Endodermal cell (in vitro differentiated cells): ENCODE measurements at places on chromosomes 13 and 19. TPM values are rescaled to one million over a fixed set of nuclear protein-coding genes. Genes with fewer than 3 reads are reported as not detected.
A peak's percentile ranks its signal among the peaks of the same experiment; 100 is the strongest.

ICAM5 gene
- total RNA-seq, result 0.18 to 11.5 TPM (median 0.53 TPM) in 3 replicates

DIRAS1 gene
- 8.4 and 8.7 TPM in 2 replicates for total RNA-seq

WDR62 gene
- total RNA-seq, result 20.8 and 23.5 TPM in 2 replicates

UBE2L5 gene
- total RNA-seq, result not detected in 3 replicates

KLF1 gene
- 0.86 and 1.0 TPM in 2 replicates for total RNA-seq

IGSF23 gene
- not detected in 2 replicates for total RNA-seq

APOC4 gene
- not detected in 2 replicates for total RNA-seq

RASAL3 gene
- not detected in 2 replicates for total RNA-seq

TMEM190 gene
- 1.2 and 1.4 TPM in 2 replicates for total RNA-seq

LRRC8E gene
- 3.4 and 3.5 TPM in 2 replicates for total RNA-seq

- H3K4me1 ChIP-seq, result no peaks in the 10 kb centered on the region
- no peak overlapping the region for H3K27ac ChIP-seq
- no peaks in the 10 kb centered on the region for H3K36me3 ChIP-seq
- no peak for DNase-seq
- no peak overlapping the region for H3K4me3 ChIP-seq
These were observed 82.4 kb upstream of the DACH1 start for GRCh38 chr13:71949441-71949840.

GRCh38 chr19:11481534-11482383 lies 913 bp upstream of the ELAVL3 start:
- H3K4me1 ChIP-seq, result no peaks in the 10 kb centered on the region
- no peaks in the 10 kb centered on the region for H3K36me3 ChIP-seq
- H3K27ac ChIP-seq, result no peak overlapping the region
- peaks cover 64% of the 10 kb centered on the region for H3K27me3 ChIP-seq
- H3K4me3 ChIP-seq, result no peak overlapping the region
- DNase-seq, result peak; percentile 95

GRCh38 chr13:94234738-94235137 lies 244.7 kb downstream of the DCT start:
- DNase-seq, result no peak
- H3K4me3 ChIP-seq, result no peak overlapping the region
- H3K27me3 ChIP-seq, result no peaks in the 10 kb centered on the region

DNA sequence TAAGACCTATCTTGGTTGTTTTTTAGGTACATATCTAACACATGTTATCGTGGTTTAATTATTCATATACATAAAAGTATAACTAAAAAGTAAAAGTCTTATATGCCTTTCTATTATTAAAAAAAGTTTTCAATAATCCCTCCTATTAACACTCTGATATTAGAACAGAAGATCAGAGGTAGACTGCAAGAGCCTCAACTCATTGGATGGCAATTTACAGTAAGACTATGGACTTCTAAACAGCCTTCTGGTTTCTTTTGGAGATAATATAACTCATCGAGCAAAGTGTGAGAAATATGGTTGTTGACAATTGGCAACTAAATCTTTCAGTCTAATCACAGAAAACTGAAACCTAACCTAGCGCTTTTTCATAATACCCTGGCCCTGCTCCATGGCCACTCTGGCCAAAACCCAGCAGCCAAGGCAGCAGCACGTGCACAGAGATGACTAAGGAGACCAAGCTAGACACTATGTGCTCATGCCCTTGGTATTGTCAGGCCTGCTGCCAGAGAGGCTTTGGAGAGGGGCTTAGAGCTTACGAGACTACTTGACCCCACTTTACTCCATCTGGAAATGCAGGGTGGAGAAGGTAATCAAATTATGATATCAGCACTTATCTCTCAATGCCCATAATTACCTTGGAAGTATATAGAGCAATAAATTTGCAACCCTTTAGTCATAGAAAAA lies 40.6 kb upstream of the EEF1AKMT1 start:
- H3K36me3 ChIP-seq, result peaks cover 34% of the 10 kb centered on the region
- H3K4me1 ChIP-seq, result peaks cover 5% of the 10 kb centered on the region
- H3K27me3 ChIP-seq, result no peaks in the 10 kb centered on the region
- DNase-seq, result no peak
- H3K4me3 ChIP-seq, result no peak overlapping the region

DNA sequence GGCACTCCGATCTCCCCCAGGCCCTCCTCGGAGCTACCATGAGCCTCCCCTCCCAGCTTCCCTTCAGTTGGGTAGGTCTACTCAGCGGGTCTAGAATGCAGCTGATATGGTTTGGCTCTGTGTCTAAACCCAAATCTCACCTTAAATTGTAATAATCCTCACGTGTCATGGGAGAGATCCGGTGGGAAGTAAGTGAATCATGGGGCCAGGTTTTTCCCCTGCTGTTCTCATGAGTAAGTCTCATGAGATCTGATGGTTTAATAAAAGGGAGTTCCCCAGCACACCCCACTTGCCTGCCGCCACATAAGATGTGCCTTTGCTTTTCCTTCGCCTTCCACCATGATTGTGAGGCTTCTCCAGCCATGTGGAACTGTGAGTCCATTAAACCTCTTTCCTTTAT lies 14.5 kb upstream of the DOCK9 start:
- H3K27me3 ChIP-seq, result no peaks in the 10 kb centered on the region
- no peaks in the 10 kb centered on the region for H3K4me1 ChIP-seq
- H3K4me3 ChIP-seq, result no peak overlapping the region
- H3K36me3 ChIP-seq, result no peaks in the 10 kb centered on the region
- no peak overlapping the region for H3K27ac ChIP-seq

GRCh38 chr13:28820099-28821051 lies at the start of gene MTUS2:
TSS of gene MTUS2 (plus strand) at chr13:28820339.
- peak; percentile 83 for DNase-seq
- H3K27me3 ChIP-seq, result peaks cover 54% of the 10 kb centered on the region
- no peaks in the 10 kb centered on the region for H3K4me1 ChIP-seq
- no peaks in the 10 kb centered on the region for H3K36me3 ChIP-seq
- peak within 1 kb of the TSS; percentile 79 for H3K4me3 ChIP-seq
- H3K27ac ChIP-seq, result no peak within 1 kb of the TSS

DNA sequence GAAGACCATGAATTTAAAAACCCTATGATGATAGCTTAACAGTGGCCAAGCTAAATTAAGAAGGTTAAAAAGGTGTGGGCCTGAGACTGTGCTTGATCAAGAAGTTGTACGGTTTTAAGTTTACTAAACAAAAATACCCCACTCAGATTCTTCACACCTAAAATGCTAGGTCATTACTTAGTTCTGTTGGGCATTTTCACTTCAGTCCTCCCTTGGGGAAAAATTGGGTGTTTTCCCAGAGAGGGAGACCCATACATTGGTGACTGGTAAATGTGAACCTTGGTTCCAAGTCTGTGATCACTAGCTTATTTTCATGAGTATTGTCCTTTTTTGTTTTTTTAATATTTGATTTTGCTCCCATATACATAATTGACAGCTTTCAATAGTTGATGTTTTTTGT lies 44.4 kb downstream of the MTUS2 start:
- no peak overlapping the region for H3K27ac ChIP-seq
- H3K4me3 ChIP-seq, result no peak overlapping the region
- no peaks in the 10 kb centered on the region for H3K27me3 ChIP-seq
- H3K4me1 ChIP-seq, result no peaks in the 10 kb centered on the region
- no peaks in the 10 kb centered on the region for H3K36me3 ChIP-seq

DNA sequence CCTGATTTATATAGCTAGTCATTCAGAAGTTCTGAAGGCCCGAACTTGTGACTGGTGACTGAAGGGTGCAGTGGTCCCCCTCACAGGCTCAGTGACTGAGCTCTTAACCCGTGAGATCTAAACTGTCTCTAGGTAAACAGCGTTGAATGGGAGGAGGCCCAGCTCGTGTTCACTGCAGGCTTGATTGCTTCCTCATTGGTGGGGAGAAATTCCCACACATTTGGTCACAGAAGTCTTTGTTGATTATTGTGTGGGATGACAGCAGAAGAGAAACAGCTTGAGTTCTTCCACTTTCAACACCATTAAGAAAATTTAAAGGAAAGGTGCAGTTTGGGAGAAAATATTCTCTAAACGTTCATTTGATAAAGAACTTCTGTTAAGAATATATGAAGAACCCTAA lies 1178.0 kb downstream of the UQCRFS1 start:
- no peak overlapping the region for H3K4me3 ChIP-seq
- no peak for DNase-seq
- no peak overlapping the region for H3K27ac ChIP-seq
- H3K36me3 ChIP-seq, result no peaks in the 10 kb centered on the region

- no peaks in the 10 kb centered on the region for H3K36me3 ChIP-seq
- H3K4me3 ChIP-seq, result no peak overlapping the region
- no peak for DNase-seq
- no peak overlapping the region for H3K27ac ChIP-seq
- peaks cover 7% of the 10 kb centered on the region for H3K27me3 ChIP-seq
These were observed 52.6 kb downstream of the RGCC start for GRCh38 chr13:41509971-41510370.

- no peaks in the 10 kb centered on the region for H3K27me3 ChIP-seq
- no peak for DNase-seq
- H3K4me3 ChIP-seq, result peak overlapping the region; percentile 46
- no peak overlapping the region for H3K27ac ChIP-seq
These were observed 82.7 kb downstream of the FOXO1 start for GRCh38 chr13:40583738-40584137.

- no peaks in the 10 kb centered on the region for H3K27me3 ChIP-seq
- peaks cover 5% of the 10 kb centered on the region for H3K4me1 ChIP-seq
- H3K36me3 ChIP-seq, result no peaks in the 10 kb centered on the region
- no peak for DNase-seq
These were observed 375.7 kb upstream of the SPRY2 start for GRCh38 chr13:80716610-80717081.

GRCh38 chr19:33400856-33401682 lies 27.6 kb downstream of the CEBPG start:
- H3K4me3 ChIP-seq, result no peak overlapping the region
- DNase-seq, result no peak
- H3K4me1 ChIP-seq, result peaks cover 4% of the 10 kb centered on the region
- H3K27me3 ChIP-seq, result no peaks in the 10 kb centered on the region
- no peak overlapping the region for H3K27ac ChIP-seq
- H3K36me3 ChIP-seq, result no peaks in the 10 kb centered on the region

DNA sequence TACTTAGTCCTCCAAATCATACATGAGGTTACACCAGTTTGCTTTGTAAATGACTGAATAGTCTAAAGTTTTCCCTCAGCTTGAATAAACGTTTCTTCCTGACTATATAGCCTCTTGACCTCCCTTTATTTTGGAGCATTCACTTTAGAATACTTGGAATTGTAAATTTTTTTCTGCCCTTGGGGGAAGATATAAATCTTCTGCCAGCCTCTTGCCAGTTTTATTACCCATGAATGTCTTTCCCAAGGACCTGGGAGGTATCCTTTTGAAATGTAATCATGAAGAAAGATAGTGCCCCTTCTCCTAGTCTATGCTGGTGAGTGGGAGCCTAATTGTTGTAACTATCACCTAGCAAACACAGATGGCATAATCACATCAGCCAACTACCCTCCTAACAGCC lies 2033.9 kb upstream of the PCDH20 start:
- no peak for DNase-seq
- H3K36me3 ChIP-seq, result peaks cover 3% of the 10 kb centered on the region
- H3K27me3 ChIP-seq, result no peaks in the 10 kb centered on the region

DNA sequence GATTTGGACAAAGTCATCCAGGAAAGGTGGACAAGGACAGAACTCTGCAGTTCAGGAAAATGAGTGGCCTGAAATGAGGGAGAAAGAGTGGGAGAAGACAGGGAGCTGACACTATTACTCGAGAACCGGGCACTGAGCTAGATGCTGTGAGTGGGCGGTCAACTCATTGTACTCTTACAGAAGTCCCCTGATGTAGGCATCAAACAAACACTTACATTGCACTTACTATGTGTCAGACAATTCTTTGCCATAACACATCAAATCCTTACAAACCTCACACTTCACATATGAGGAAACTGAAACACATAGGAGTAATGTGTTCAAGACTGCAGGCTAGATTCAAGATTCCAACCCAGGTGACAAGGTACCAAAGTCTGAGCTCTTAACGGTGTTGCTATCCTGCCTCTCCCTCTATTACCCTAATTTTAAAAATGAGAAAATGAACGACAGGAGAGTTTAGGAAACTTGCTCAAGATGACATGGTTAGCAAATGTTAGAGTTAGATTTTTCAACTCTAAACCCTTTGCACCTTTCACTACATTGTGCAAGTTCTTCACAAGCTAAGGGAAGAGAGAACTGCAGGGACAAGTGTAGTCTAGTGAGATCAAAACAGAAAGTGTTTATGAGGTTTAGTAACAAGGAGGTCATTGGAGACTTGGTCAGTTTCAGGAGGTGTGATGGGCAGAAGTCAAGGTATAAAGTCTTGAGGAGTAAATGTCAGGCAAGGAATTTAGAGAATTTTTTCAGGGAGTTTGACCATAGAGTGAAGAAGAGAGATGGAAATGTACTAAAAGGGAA lies 4.9 kb upstream of the MEDAG start:
- H3K36me3 ChIP-seq, result no peaks in the 10 kb centered on the region
- H3K27me3 ChIP-seq, result peaks cover 59% of the 10 kb centered on the region
- H3K27ac ChIP-seq, result no peak overlapping the region

GRCh38 chr13:52896827-52897659 lies 48.6 kb upstream of the PCDH8 start:
- peak; percentile 90 for DNase-seq
- H3K27ac ChIP-seq, result peak overlapping the region; percentile 72
- H3K4me1 ChIP-seq, result no peaks in the 10 kb centered on the region
- H3K27me3 ChIP-seq, result peaks cover 80% of the 10 kb centered on the region
- no peaks in the 10 kb centered on the region for H3K36me3 ChIP-seq
- H3K4me3 ChIP-seq, result no peak overlapping the region

GRCh38 chr13:35675651-35676050 lies 199.2 kb upstream of the MAB21L1 start:
- H3K4me3 ChIP-seq, result no peak overlapping the region
- no peak overlapping the region for H3K27ac ChIP-seq
- no peaks in the 10 kb centered on the region for H3K4me1 ChIP-seq
- no peak for DNase-seq
- no peaks in the 10 kb centered on the region for H3K27me3 ChIP-seq

DNA sequence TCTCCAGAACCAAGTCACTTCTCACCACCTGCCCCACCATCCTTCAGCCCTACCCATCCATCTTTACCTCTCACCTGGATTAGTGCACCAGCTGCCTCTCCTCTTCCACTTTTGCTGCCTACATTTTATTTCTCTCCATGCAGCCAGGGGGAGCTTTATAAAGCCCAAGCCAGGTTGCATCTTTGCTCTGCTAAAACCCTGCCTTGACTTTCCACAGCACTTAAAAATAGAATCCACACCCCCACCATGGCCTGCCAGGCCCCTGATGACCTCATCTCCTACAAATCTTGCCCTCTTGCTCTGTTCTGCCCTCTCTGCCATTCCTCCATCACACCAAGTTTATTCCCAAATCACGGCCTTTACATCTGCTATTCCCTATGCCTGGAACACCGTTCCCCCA lies 1.8 kb downstream of the HOOK2 start:
- H3K4me1 ChIP-seq, result no peaks in the 10 kb centered on the region
- H3K27ac ChIP-seq, result no peak overlapping the region
- no peaks in the 10 kb centered on the region for H3K36me3 ChIP-seq
- no peak overlapping the region for H3K4me3 ChIP-seq
- H3K27me3 ChIP-seq, result no peaks in the 10 kb centered on the region
